Neuronal stem cell (in vitro differentiated cells): ENCODE measurements at places on chromosomes 2 and 18.

GRCh38 chr2:64605026-64605471 is 48.7 kb downstream of the SERTAD2 start:
- no peaks in the 10 kb centered on the region for H3K36me3 ChIP-seq
- DNase-seq = no peak
- H3K27me3 ChIP-seq = no peaks in the 10 kb centered on the region

DNA sequence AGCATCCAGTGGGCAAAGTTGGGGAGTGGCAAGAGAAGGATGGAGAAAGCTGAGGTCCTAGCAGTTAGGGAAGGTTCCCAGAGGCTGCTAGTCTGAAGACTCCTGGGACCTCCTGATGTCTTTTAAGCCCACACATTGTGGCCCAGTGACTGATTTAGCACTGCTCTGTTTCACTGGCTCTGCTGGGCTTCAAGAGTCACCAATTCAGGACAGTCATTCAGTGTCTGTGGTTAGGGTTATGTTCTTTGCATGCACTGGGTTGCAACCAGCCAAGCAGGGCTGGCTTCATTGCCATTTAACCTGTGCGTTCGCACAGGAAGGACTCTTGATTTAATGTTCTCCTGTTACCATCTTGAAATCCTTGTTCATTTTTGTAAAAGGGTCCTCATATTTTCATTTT is 199.2 kb downstream of the ICOS start:
- no peaks in the 10 kb centered on the region for H3K36me3 ChIP-seq
- H3K27me3 ChIP-seq = no peaks in the 10 kb centered on the region
- no peak overlapping the region for H3K27ac ChIP-seq

GRCh38 chr2:221085341-221085900 is 486.7 kb downstream of the EPHA4 start:
- no peak overlapping the region for H3K4me3 ChIP-seq
- no peaks in the 10 kb centered on the region for H3K27me3 ChIP-seq
- no peak for DNase-seq
- H3K27ac ChIP-seq = no peak overlapping the region

GRCh38 chr2:15128846-15129245 is 432.3 kb downstream of the NBAS start:
- H3K27me3 ChIP-seq = no peaks in the 10 kb centered on the region
- peaks cover 10% of the 10 kb centered on the region for H3K4me1 ChIP-seq
- H3K27ac ChIP-seq = no peak overlapping the region
- no peaks in the 10 kb centered on the region for H3K36me3 ChIP-seq
- H3K4me3 ChIP-seq = no peak overlapping the region
- DNase-seq = no peak

- H3K27me3 ChIP-seq = no peaks in the 10 kb centered on the region
- H3K36me3 ChIP-seq = no peaks in the 10 kb centered on the region
- DNase-seq = no peak
Measured at GRCh38 chr2:43754180-43754579, 19.7 kb upstream of the DYNC2LI1 start.

- no peak for DNase-seq
- no peaks in the 10 kb centered on the region for H3K4me1 ChIP-seq
- peaks cover 3% of the 10 kb centered on the region for H3K36me3 ChIP-seq
- H3K27ac ChIP-seq = no peak overlapping the region
- no peaks in the 10 kb centered on the region for H3K27me3 ChIP-seq
Measured at GRCh38 chr2:237758185-237758584, 40.4 kb upstream of the RBM44 start.

DNA sequence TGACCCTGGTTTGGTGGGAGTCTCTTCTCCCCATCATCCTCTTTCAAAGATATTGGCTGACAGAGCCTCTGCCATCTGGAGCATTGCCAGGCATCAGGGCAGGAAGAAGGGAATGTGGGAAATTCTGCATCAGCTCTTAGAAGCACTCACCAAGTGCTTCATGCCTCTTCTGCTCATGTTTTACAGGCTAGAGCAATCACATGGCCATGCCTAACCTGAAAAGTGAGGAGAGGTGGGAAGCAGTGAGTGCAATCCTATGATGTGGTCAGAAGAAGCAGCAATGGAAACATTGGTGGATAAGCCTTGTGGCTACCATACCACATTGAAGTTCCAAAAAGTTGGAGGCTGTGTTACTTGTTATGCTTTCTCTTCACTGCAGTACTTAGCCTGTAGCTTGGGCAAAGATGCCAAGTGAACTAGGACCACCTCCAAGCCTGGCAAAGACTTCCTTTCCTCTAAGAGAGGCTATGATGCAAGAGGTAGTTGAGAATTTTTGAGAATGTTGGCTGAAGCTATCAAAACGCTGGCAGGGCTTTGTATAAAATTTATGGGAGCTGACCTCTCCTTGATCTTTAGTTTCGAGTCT is 64.1 kb downstream of the BCL2L11 start:
- no peak overlapping the region for H3K4me3 ChIP-seq

GRCh38 chr18:44841221-44841620 is 160.5 kb downstream of the SETBP1 start:
- H3K36me3 ChIP-seq = no peaks in the 10 kb centered on the region
- H3K27ac ChIP-seq = no peak overlapping the region
- H3K4me1 ChIP-seq = peaks cover 16% of the 10 kb centered on the region

- H3K27ac ChIP-seq = no peak overlapping the region
- H3K36me3 ChIP-seq = no peaks in the 10 kb centered on the region
- peaks cover 2% of the 10 kb centered on the region for H3K4me1 ChIP-seq
- H3K27me3 ChIP-seq = no peaks in the 10 kb centered on the region
- no peak for DNase-seq
Measured at GRCh38 chr2:196544906-196545433, 94.5 kb upstream of the CCDC150 start.
